ENCODE measurements at places on chromosomes 16 and 17.

GRCh38 chr17:55350825-55351205, 70.8 kb downstream of the MMD start:
- DNase-seq: no peak

DNA sequence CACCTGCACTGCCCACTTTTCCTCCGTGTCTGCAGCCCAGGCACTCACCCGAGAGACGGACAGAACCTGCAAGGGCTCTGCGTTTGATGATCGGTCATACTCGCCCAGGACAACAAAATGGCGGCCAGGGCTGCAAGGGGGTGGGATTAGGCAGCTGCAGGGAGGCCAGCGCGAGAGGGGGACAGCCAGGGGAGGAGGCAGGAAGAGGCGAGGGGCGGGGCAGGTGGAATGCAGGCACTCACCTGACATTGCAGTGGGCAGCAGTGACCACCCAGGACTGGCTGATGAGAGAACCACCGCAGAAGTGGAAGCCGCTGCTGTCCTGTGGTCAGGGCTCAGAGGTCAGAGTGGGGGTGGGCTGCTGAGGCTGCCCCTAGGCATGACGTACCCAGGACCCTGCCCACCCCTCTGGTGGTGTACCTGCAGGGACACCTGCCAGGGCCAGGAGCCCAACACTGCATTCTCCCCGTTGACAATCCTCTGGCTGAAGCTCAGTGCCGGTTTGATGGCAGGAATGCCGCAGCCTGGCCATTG, 917 bp downstream of the CTRL start:
- no peak for DNase-seq

- DNase-seq: peak; percentile 90
Observed at GRCh38 chr17:77140878-77141767, at the start of gene SEC14L1. Gene SEC14L1 (plus strand): TSS chr17:77140969. CDS start chr17:77143597, 2,628 bp downstream.

- no peak for DNase-seq
Observed at GRCh38 chr17:10629706-10630105, 27.4 kb downstream of the MYH3 start.

DNA sequence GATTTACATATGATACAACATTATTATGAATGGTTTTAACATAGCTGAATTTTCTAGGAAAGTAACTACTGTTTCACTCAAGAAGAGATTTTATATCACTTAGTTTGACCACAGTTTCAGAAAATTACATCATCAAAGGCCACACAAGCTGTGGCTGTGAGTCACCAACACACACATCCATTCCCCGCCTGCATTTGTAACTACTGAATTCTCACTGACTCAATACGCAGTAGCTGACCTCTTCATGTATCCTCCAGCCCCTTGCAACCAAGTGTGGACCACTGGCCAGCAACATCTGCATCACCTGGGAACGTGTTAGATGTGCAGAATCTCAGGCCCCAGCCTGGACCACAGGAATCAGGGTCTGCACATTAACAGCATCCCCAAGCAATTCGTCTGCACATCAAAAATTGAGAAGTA, 197.6 kb downstream of the XYLT1 start:
- peak; percentile 60 for DNase-seq

DNA sequence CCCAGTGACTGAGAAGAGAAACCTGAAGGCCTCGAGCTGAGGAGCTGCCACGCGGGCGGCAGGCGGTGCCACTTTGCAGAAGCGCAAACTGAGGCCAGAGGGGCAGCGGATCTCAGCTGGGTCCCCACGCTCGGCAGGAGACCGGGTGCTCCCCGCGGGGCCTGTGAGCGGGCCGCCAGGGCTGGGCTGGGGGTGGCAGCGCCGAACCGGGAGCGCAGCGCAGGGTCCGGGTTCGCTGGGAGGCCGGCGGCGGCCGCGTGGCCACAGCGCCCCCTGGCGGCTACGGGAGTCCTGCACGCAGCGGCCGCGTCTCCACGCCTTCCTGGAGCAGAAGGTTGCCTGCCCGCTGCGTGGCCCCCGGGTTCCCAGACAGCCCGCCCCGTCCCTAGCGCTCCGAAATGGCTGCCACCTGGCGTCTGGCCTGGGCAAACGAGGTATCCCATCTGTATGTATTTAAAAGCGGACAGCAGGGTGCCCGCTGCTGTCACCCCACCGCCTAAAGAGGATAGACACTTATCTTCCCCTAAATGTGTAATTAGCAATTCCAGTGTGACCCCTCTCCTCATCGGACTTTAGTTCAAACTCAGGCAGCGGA, 96.1 kb upstream of the CDH5 start:
- DNase-seq: peak; percentile 75

- peak; percentile 25 for DNase-seq
Observed at GRCh38 chr17:40321961-40322357, 13.0 kb downstream of the RARA start.

DNA sequence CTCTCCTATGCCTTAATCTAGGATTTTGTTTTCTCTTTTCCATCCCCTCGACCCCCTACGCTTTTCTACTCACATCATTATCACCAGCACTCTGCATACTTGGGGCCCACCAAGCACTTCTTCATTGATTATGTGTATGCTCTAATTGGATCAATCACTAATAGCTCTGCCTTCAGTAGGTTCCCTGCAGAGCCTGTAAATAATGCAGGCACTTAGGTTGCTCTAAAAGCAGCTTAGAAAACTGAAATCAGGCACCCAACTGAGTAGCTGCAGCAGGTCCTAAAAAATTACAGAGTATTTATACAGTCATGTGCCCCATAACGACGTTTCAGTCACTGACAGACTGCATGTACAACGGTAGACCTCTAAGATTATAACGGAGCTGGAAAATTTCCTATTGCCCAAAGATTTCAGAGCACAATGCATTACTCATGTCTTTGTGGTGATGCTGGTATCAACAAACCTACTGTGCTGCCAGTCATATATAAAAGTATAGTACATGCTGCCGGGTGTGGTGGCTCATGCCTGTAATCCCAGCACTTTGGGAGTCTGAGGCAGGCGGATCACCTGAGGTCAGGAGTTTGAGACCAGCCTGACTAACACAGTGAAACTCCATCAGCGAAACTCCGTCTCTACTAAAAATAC, 280.4 kb downstream of the HS3ST3B1 start:
- DNase-seq: no peak

- no peak for DNase-seq
Observed at GRCh38 chr17:21500064-21500463, 123.9 kb downstream of the KCNJ12 start.

DNA sequence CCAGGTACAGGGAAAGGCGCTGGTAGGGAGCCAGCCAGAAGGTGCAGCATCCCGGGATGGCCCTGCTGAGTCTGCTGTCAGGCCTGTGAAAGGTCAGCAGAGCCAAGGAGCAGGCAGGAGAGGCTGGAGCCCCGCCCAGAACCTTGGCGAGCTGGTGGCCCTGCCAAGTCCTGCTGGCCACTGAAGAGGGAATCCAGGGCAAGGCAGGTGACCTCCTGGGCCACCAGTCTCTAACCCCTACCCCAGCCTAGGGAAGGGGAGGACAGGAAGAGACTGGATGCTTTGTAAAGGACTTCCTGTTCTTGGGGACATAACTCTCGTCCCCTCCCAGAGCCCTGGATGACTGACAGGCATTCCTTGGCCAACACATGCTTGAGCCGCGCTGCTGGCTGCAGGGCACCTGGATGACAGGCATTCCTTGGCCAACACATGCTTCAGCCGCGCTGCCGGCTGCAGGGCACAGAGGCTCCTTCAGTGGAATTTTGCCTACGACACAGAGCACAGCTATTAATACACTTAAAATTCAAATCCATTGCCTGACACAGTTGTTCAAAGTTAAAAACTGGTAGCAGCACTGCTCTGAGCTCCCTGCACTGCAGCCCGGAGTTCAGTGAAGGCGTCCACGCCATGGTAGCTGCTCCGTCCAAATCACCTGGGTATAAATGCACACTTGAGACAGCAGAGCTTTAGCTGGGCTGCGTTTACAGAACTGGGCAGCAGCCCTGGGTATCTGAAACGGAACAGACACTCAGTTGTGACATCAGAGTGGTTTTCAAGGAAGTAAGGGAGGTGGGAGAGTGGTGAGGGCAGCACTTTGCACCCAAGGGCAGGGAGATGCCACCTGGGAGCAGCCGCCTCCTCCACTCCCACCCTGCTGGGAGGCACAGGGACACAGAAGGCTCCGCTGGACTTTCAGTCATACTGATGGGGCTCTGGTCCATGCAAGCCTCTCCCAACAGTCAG, 2.0 kb upstream of the BRICD5 start:
- DNase-seq: peak; percentile 33

- DNase-seq: no peak
Observed at GRCh38 chr17:59527325-59527917, 38.0 kb upstream of the DHX40 start.

DNA sequence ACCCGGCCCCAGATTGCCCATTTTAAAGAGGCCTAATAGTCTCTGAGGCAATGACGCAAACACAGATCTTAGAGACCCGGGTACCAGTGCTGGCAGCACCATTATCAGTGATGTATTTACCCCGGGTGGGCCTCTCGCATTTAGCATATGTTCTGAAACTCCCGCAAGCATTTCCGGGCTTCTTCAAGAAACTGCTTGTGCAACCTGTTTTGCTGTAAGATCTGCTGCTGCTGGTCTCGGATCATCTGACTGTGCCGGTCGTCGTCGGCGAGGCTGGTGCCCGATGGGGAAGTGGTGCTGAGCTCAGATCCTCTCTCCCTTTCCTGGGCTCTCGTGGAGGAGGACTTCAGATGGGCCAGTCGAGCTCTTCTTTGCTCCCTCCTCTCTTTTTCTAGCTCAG, 12.5 kb downstream of the CEP295NL start:
- DNase-seq: peak; percentile 71

Data from hematopoietic multipotent progenitor cell treated with erythropoietin and hydrocortisone succinate and interleukin-3 and kit ligand, for 6 days (in vitro differentiated cells).